ENCODE measurements at places on chromosomes 6 and 20.

DNA sequence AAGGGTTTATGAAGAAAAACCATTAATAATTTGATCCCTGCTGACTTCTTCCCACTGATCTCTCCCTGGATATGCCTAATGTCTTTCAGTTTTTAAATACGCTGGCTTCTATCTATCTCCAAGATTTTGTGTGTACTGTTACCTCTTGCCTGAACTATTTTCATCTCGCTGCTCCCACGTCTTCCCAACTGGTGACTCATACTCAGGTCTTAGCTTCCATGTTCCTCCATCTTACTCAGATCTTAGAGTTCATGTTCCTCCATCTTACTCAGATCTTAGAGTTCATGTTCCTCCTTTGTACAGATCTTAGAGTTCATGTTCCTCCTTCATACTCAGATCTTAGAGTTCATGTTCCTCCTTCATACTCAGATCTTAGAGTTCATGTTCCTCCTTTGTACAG lies 21.6 kb downstream of the GPR6 start:
- no peak for DNase-seq

DNA sequence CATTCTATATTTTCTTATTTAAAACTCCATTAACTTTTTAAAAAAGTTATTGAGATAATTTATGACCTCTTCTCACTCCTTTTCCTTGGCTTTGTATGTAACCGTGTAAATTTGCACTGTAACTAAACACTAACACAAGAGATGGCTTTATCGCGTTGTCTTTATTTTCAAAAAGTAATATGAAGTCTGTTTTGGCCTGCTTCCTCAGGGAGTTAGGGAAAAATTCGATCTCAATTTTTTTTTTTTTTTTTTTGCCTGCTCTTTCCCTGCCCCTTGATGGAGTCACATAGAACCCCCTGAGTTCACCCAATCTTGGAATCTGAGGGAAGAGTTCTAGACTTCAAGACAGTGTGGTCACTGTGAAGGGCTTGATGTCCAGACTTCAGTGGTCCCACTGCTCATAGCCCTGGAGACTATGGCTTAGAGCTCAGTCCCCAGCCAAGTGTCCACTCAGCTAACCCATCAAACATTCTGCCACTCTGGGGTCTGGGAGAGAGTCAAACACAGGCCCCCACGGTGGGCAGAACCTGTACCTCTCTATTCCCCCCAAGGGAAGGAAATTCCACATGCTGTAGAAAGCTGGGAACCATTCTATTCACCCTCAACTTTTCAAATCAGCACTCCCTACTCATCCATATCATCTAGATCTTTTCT lies 15.7 kb upstream of the TBC1D22B start:
- no peak for DNase-seq

DNA sequence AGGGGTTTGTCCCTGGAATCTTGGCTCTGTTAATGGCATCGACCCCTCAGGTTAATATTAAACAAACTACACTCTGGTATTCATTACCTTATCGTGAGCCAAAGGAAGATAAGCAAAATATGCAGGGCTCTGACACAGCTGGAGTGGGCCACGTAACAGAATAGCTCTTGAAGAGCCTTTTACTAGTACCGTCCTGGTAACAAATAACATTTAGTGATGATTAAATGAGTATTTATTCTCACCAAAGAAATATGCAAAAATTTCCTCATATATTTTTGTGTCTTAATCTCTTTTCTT lies 20.1 kb upstream of the UTRN start:
- no peak for DNase-seq

GRCh38 chr20:37350649-37351574 lies 5.0 kb downstream of the SRC start:
- DNase-seq = no peak

DNA sequence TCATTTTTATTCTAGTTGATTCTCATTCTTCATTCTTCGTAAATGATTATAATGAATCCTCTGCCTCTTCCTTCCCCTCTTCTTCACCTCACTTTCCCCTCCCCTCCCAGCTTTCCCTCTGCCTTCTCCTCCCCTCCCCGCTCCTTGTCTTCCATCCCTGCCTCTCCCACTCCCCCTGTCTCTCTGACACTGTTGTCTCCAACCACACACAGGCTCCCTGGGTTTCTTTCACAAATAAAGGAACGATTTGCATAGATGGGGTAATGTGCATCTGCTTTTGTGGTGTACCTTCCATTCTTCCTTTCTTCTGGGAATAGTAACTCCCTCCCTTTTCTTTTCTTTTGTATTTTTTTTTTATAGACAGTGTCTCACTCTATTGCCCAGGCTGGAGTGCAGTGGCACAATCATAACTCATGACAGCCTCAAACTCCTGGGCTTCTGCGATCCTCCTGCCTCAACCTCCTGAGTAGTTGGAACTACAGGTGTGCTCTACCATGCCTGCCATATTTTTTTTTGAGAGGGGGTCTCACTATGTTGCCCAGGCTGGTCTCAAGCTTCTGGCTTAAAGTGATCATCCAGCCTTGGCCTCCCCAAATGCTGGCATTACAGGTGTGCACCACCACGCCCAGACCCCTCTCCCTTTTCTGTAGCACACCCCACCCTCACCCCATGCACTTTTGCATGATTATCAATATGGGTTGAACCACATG lies 318.6 kb downstream of the PRKN start:
- no peak for DNase-seq

DNA sequence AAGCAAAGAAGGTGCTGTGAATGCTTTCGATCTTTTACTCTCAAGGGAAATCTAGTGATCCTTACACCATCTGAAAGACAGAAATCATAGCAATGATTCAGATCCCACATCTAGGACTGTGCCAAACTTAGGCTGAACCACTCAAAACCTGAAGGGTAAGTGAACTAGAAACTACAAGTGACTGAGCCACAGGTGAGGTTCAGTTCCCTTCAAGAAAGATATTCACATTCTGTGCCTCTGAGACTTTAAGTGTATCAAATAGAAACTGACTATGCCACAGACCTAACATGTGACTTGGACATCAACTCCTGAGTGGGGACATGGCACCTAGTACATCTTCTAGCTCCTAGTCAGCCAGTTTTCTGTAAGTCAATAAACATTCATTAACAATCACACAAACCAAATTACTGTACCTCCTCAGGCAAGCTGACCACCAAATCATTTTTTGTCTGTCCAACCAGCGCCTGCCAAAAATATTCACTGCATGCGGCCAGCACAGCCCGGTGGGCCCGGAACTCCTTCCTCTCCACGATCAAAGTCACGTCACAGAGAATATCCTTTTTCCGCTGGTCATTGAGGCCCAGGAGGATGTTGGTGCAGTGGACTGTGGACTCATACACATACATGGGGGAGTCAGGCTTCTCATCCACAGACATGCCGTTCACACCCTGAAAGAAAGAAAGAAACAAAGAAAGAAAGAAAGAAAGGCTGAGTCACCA lies 114.1 kb downstream of the GJA10 start:
- no peak for DNase-seq

DNA sequence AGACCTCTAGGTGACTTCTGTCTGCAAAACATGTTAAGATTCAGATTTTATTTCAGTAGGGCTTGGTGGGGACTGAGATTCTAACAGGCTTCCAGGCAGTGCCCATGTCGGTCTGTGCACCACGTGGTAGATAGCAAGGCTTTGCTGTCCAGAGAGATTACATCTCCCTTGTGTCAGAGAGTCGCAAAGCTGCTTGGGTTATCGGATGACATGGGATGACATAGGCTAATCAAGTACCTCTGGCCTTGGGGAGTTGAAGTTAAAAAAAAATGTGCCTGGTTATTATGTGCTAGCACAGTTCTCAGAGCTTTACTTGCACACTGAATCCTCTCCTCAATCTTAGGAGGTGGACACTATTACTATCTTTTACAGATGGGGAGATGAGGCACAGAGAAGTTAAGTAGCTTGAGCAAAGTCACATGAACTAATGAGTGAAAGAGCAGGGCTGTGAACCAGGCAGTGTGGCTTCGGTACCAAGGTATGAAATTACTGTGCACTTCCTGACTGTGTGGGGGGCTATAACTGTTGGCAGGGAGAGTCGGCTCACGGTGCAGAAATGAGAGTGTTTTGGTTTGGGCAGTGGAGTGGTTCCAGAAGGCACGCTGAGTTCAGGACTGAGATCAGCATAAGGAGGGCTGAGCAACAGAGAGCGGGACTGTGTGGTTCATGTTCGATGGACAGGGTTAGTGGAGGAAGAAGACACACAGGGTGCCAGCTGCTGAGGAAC lies 41.1 kb downstream of the FARS2 start:
- no peak for DNase-seq

DNA sequence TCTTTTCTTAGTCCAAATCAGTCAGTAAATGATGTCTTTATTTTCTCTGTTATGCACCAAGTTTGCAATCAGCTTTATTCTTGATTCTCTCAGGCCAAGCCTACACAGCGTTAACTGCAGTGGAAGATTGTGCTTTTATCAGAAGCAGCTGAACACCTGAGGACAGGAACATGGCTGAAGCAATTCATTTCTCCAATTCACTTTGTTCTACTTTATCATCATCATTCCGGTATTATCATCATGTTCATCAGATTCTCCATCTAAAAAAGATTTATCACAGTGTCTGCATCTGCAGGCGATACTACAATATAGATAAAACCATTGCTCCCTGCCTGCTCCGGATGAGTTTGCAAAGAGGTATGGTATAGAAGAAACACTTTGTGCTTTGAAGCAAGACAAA lies 68.1 kb upstream of the STMND1 start:
- no peak for DNase-seq

- no peak for DNase-seq
Measured at GRCh38 chr20:34538671-34539123, 19.8 kb upstream of the MAP1LC3A start.

DNA sequence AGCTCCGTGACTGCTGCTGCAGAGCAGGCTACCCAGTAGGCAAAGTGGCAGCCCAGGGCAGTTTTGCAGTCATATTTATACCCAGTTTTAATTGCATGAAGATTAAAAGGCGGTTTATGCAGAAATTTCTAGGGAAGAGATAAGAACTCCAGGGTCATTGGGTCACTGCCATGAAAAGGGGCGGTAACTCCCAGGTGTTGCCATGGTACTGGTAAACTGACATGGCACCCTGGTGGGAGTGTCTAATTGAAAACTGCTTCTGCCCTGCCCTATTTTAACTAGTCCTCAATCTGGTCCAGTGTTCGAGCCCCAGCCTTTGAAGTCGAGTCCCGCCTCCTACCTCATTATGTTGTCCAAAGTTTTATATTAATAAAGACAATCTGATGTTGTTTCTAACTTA lies 75.0 kb upstream of the FUCA2 start:
- no peak for DNase-seq

DNA sequence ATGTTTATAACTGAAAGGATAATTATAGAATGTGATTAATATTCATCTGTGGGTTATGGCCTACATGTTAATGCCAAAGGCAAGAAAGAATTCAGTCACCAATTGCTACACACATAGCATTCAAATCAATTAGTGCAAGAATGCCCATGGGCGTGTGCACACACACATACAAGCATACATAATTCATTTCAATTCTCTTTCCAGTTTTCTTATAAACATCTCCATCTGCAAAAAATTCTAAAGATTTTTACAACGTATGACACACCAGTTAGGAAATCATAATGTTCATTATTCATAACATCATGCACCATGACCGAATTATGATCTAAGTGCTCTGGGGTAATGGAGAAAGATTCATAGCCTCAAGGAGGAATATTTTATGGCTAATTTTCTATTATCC lies 111.0 kb upstream of the ADTRP start:
- DNase-seq = no peak

- DNase-seq = no peak
Measured at GRCh38 chr20:10249822-10250221, 31.2 kb downstream of the SNAP25 start.

- no peak for DNase-seq
Measured at GRCh38 chr6:33384581-33385020, 7.0 kb upstream of the KIFC1 start.
